ENCODE measurements at places on chromosomes 1 and 21. TPM values are rescaled to one million over a fixed set of nuclear protein-coding genes. Genes with fewer than 3 reads are reported as not detected.

GRCh38 chr21:14926186-14926585 is 138.6 kb downstream of the NRIP1 start:
- DNase-seq = no peak

DNA sequence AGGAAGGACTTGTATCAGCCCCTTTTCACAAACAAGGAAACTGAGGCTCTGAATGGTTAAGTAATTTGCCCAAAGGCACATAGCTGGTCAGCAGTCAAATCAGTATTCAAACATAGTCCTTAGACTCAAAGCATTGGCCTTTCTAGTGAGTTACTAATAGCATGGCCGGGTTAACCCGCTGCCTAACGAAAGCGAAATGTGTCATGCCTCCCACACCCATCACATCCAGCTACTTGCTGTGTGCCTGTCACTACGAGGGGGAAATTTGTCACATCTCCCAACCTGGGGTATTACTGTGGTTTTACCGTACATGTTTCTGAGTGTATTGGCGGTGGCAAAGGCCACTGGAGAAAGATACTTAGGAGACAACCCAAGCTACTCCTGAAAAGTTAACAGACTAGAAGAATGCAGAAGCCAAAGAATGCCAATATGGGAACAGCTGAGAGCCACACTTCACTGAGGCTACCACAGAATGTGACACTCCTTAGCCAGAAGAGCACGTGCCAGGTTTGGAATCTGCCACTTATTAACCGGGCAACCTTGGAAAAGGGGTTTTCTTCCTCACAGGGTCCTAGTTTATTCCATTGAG is 363.5 kb downstream of the KCNH1 start:
- no peak for DNase-seq

The NBPF6 gene
- not detected for total RNA-seq

- DNase-seq = no peak
Measured at GRCh38 chr21:40060083-40060677, 192.9 kb downstream of the PCP4 start.

GRCh38 chr1:153293851-153294250 is 18.9 kb downstream of the PGLYRP3 start:
- DNase-seq = no peak
